ENCODE measurements at places on chromosomes 2 and 18. TPM values are rescaled to one million over a fixed set of nuclear protein-coding genes. Genes with fewer than 3 reads are reported as not detected.

- no peak for DNase-seq
Observed at GRCh38 chr2:24621779-24622538, 130.9 kb downstream of the NCOA1 start.

DNA sequence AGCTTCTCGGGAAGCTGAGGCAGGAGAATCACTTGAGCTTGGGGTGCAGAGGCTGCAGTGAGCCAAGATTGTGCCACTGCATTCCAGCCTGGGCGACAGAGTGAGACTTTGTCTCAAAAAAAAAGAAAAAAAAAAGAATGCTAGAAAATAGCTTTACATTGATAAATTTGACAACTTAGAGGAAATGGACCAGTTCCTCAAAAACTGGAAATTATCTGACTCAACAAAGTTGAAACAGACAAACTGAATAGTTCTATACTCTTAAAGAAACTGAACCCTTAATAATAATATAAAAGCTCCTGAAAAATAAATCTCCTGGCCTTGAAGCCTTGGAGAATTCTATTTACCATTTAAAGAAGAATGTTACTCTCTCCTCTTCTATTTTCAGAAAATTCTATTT is 151.0 kb upstream of the BCL2L11 start:
- no peak for DNase-seq

The VWC2L gene
- polyA plus RNA-seq = 0.10 TPM

DNA sequence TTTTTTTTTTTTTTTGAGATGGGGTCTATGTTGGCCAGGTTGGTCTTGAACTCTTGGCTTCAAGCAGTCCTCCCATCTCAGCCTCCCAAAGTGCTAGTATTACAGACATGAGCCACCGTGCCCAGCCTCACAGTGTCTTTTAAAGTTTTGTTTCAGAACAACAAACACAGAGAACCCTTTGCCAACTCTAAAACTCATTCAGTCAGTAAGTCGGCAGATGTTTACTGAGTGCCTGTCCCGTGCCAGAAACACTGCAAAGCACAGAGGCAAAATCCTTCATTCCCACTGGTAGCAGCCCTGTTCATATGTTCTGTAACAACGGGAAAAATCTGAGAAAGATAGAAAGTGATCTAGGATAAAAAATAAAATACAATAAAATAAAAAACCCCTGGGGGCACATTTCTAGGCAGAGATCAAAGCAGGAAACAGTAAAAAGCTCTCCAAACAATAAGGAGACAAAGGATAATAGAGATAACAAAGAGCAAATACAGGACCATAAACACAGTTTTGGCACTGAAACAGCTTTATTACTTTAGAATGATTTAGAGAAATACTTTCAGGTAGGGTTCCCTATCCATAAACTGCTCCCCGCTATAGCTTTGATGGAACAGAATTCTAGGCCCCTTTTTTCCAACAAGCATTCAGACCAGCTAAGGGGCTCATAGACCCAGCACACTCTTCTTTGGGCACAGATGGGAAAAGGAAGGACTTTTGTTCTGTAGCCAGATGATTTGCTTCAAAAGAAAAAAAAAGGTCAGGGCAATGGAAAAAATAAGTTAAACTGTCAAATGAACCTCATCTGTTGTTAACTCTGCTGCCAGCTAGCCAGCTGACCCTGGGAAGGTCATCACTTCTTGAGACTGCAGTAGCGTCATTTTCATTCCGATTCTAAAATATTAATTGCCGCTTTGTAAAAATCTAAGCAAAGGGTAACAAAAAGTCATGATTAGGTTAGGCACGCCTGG is 212.3 kb downstream of the CDH20 start:
- no peak for DNase-seq

DNA sequence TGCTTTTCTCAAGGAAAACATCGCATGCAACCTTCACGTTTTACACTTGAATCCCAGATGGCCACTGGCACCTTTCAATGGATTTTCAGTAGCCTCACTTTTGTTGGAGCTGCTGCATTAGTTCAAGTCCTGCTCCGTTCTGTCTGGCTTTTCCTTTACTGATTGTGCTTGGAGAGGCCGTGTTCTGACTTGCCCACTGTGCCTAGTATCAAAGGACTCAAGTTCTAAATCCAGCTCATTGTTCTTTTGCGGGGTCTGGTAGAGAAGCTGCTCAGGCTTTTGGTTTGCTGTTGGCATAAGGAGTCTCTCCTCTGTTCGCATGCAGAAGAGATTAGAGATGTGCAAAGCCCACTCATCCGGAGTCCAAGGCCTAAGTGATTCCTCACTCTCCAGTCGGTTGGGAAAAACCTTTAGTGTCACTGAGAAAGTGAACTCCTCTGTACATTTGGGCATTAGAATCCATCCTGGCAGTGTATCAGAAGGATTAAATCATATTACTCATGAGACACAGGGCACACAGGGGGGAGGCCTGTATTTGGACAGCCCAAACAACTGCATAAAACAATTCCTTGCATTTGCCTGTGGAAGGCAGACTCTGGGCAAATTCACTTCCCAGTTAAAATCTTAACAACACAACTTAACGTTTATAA is 69.7 kb downstream of the NCK2 start:
- no peak for DNase-seq

DNA sequence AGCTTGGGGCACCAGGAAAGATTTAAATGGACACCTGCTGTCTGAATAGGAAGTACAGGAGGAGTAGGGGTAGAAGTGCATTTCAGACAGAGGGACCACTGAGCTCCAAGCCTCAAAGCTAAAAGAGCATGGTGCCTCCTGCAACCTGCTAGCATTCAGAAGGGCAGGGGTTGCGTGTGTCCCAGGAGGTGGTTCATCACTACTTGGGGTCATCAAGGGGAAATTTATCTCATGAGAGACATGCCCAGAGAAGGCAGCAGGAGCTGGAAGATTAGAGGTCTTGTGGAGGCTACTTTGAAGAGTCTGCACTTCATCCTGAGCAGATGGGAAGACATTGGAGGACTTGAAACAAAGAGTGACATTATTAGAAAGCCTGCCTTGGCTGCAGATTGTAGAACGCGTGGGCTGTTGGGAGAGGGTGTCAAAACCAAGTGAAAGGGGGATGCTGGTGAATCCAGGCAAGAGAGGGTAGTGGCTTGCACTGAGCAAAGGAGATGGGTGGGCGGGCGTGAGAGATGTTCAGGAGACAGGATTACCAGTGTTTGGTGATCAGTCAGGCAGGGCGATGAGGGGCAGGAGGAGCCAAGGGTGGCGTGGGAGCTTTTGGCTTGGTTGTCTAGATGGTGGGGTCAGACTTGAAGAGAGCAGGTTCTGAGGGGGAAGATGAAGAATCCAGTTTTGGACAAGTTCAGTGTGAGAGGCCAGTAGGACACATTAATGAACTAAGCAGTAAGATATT is 154.0 kb downstream of the DYSF start:
- DNase-seq = no peak

The OSR1 gene
- 4.7 TPM for polyA plus RNA-seq

- no peak for DNase-seq
Observed at GRCh38 chr2:143296089-143296488, 166.9 kb downstream of the ARHGAP15 start.

GRCh38 chr18:2515908-2516625 is 55.2 kb downstream of the METTL4 start:
- DNase-seq = no peak

The IL1RL1 gene
- 0.40 TPM for polyA plus RNA-seq

The GAD1 gene
- polyA plus RNA-seq = 0.97 TPM

The SCRN3 gene
- polyA plus RNA-seq = 36.6 TPM
